ENCODE measurements at places on chromosomes 5 and 9. TPM values are rescaled to one million over a fixed set of nuclear protein-coding genes. Genes with fewer than 3 reads are reported as not detected.

DNA sequence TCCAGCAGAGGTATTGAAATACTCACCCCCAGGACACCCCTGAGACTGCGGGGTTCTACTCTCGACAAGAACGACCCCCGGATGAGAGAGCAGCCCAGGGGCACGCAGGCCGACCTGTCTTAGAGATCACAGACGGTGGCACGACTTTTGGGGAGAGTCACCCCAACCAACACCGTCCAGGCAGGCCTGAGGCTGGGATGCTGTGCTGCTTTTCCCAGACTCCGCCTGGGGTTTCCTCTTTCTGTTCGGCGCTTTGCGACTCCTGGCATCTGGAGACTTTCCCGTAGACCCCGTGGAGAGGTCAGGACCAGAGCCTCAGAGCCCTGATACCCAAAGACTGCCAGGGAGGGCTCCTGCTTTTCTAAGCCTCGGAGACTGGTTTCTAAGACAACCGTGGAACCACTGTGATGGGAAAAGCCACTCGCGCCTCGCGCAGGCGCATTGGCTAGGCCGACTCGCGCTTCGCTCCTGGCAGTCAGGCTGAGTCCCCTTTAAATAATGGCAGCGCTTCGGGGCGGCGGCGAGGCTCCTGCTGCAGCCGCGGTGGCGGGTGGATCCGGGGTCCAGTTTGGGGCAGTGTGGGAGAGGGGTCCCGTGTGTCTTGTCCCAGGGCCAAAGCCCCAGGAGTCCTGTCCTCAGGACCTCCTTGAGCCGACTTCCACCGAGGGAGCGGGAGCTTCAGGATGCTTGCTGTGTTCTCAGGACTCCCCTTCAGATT is 484.0 kb downstream of the SPATA31A7 start:
- H3K36me3 ChIP-seq: peaks cover 6% of the 10 kb centered on the region
- H3K4me3 ChIP-seq: no peak overlapping the region
- H3K27ac ChIP-seq: no peak overlapping the region

DNA sequence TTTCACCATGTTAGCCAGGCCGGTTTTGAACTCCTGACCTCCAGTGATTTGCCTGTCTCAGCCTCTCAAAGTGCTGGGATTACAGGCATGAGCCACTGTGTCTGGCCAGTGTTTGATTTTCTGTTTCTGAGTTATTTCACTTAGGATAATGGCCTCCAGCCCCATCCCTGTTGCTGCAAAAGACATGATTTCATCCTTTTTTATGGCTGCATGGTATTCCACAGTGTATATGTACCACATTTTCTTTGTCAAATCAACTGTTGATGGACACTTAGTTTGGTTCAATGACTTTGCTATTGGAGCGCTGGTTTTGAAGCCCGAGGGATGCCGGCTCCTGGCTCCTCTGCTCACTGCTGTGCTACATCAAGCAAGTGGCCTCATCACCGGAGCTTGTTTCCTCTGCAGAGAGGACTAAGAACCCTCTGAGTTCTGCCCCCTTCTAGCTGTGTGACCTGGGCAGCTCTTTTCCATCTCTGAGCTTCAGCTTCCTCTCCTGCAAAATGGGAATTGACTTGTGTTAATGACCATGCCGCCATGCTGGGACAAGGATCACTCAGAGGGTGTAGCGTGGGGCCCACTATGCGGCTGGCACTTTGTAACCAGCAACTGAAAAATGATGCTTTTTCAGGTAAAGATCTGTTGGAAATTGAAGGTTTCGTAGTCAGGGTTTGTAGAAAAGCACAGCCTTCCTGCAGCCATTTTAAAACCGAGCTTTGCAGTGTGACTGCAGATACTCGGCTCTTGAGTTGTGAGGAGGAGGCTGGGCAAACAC is 4.6 kb upstream of the NEURL1B start:
- peaks cover 17% of the 10 kb centered on the region for H3K27me3 ChIP-seq
- no peaks in the 10 kb centered on the region for H3K4me1 ChIP-seq
- no peaks in the 10 kb centered on the region for H3K36me3 ChIP-seq
- no peak overlapping the region for H3K4me3 ChIP-seq

GRCh38 chr9:129643706-129644105 is 1.8 kb upstream of the ASB6 start:
- H3K36me3 ChIP-seq: no peaks in the 10 kb centered on the region
- no peaks in the 10 kb centered on the region for H3K27me3 ChIP-seq
- no peak overlapping the region for H3K4me3 ChIP-seq

- H3K4me1 ChIP-seq: peaks cover 13% of the 10 kb centered on the region
- peak overlapping the region; percentile 38 for H3K27ac ChIP-seq
- no peaks in the 10 kb centered on the region for H3K36me3 ChIP-seq
- peak; percentile 34 for DNase-seq
- peaks cover 38% of the 10 kb centered on the region for H3K27me3 ChIP-seq
- H3K4me3 ChIP-seq: peak overlapping the region; percentile 67
These were observed 76.6 kb upstream of the TBCA start for GRCh38 chr5:77852514-77853352.

DNA sequence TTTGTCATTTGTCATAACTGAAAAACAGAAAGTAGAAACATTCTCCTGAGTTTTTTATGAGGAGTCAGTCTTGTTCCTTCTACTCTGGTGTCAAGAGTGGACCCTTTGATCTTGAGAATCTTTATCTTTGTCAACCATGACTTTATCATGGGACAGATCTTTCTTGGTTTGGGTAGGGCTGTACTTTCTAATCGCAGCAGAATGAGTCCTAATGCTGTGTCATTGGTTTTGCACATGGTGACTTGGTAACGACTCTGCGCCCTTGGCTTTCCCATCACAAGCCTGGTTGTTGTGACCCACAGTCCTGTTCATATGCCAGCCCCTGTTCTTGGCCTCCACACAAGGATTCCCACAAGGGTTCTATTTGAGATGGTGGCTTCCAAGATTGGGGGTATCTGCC is 45.6 kb downstream of the AOPEP start:
- H3K27ac ChIP-seq: no peak overlapping the region
- H3K4me3 ChIP-seq: no peak overlapping the region
- peaks cover 18% of the 10 kb centered on the region for H3K4me1 ChIP-seq

GRCh38 chr5:99587983-99588382 is 659.2 kb upstream of the CHD1 start:
- no peak for DNase-seq
- H3K36me3 ChIP-seq: no peaks in the 10 kb centered on the region
- H3K4me3 ChIP-seq: no peak overlapping the region
- H3K27me3 ChIP-seq: no peaks in the 10 kb centered on the region
- H3K4me1 ChIP-seq: no peaks in the 10 kb centered on the region

GRCh38 chr5:87136733-87137132 is 130.9 kb upstream of the RASA1 start:
- DNase-seq: no peak
- H3K4me3 ChIP-seq: no peak overlapping the region
- H3K27ac ChIP-seq: no peak overlapping the region
- H3K36me3 ChIP-seq: no peaks in the 10 kb centered on the region

GRCh38 chr5:54325610-54326311 is 15.4 kb upstream of the ARL15 start:
- no peak for DNase-seq
- H3K36me3 ChIP-seq: no peaks in the 10 kb centered on the region
- no peaks in the 10 kb centered on the region for H3K4me1 ChIP-seq
- H3K4me3 ChIP-seq: no peak overlapping the region
- H3K27ac ChIP-seq: no peak overlapping the region

- no peak for DNase-seq
- peaks cover 60% of the 10 kb centered on the region for H3K36me3 ChIP-seq
- H3K4me1 ChIP-seq: peaks cover 36% of the 10 kb centered on the region
- H3K27me3 ChIP-seq: no peaks in the 10 kb centered on the region
- no peak overlapping the region for H3K27ac ChIP-seq
These were observed 7.6 kb downstream of the TENT2 start for GRCh38 chr5:79619854-79620253.

DNA sequence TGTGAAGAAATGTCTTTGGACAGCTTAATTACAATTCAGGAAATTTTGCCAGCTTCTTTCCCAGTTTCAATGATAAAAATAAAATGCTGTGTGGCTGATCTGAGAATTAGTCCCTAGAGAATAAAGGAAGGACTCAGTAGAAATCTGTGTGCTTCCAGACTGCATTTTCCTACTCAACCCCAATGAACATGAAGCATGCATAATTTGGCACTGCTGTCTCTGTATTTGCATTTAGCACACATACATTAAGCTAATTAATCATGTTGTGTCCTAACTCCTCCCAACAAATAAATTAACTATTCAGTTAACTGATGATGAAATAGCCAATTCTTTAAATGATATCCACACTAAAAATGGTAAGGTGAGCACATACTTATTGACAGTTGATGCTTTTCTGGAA is 380.0 kb upstream of the RORB start:
- H3K27me3 ChIP-seq: no peaks in the 10 kb centered on the region
- no peaks in the 10 kb centered on the region for H3K36me3 ChIP-seq
- no peak overlapping the region for H3K4me3 ChIP-seq
- H3K4me1 ChIP-seq: no peaks in the 10 kb centered on the region
- no peak for DNase-seq
- H3K27ac ChIP-seq: no peak overlapping the region

- no peaks in the 10 kb centered on the region for H3K36me3 ChIP-seq
- H3K4me3 ChIP-seq: no peak overlapping the region
- H3K27ac ChIP-seq: no peak overlapping the region
These were observed 22.2 kb upstream of the PAX5 start for GRCh38 chr9:37056046-37056920.

DNA sequence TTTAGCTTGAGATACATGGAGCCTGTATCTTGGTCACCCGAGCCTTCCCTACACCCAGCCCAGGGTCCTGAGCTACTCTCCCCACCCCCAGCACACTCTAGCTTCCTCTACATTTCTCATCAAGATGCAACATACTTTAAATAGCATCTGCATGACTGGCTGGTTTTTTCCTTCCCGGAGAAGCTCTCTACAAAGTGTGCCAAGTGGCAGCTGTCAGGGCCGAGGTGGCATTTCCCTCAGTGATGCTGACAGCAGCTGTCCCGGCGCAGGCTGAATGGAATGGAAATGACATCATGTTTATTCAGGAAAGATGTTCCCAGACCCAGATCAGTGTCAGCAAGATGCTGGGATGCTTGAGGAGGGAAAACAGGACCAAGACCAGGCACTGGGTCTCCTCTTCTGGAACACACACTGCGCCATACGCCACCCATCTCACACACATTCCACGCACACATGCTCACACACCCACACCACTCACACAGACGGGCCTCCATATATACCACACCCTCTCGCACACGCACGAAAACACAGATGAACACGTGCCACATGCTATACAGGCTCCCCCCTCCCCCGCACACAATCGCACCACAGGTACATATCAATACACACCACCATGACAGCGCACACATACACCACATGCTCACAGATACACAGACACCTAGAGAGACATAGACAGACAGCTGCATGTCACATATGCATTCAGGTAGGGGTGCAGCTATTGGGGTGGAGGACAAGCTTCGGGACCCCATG is 67.8 kb downstream of the LHX2 start:
- no peaks in the 10 kb centered on the region for H3K36me3 ChIP-seq
- H3K4me1 ChIP-seq: no peaks in the 10 kb centered on the region
- no peak for DNase-seq
- H3K27ac ChIP-seq: no peak overlapping the region

DNA sequence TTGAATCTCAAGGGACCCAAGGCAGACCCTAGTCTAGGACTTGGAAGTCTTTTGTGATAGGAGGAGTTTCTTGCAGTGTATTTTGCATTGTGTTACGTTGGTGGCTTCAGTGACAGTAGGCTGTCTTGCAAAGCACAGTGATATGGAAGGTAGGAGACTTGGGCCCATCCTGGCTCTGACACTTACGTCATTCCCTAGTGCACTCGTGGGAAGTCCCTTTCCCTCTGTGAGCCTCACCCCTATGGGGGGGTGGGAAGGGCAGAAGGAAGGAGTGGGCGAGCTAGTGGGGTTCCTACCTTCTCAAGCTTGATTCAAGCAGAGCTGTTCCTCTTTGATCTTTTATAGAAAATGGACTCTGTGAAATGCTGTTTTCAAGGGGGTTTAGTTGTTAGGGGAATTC is 9.2 kb upstream of the TEX53 start:
- H3K4me3 ChIP-seq: no peak overlapping the region
- no peaks in the 10 kb centered on the region for H3K36me3 ChIP-seq
- H3K27me3 ChIP-seq: peaks cover 7% of the 10 kb centered on the region
- H3K4me1 ChIP-seq: peaks cover 11% of the 10 kb centered on the region

DNA sequence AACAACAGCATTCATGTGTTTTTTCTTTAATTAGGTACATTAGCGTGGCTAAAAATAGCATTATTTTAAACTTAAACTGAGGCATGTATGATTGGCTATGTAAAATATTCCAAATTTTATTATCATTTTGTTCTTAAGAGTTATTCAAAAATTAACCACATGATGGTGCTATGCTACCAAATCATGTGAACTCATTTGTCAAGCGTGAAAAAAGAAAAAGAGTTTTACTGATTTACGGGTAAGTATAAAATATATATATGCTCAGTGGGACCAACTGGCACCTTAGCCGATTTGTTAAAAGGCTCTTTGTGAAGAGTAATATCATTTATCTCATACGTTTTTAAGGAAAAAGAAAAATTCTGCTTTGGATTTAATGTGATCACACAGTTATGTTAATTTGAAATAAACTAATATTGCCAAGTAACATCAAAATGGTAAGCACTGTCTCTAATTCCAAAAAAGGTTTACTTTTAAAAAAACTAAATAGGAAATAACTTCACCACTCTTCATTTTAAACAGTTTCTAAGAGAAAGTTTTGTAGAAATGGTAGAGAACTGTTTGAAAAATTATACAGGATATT is 1042.3 kb downstream of the CDH12 start:
- H3K27ac ChIP-seq: no peak overlapping the region
- DNase-seq: no peak
- H3K4me3 ChIP-seq: no peak overlapping the region
- no peaks in the 10 kb centered on the region for H3K27me3 ChIP-seq
- no peaks in the 10 kb centered on the region for H3K36me3 ChIP-seq

DNA sequence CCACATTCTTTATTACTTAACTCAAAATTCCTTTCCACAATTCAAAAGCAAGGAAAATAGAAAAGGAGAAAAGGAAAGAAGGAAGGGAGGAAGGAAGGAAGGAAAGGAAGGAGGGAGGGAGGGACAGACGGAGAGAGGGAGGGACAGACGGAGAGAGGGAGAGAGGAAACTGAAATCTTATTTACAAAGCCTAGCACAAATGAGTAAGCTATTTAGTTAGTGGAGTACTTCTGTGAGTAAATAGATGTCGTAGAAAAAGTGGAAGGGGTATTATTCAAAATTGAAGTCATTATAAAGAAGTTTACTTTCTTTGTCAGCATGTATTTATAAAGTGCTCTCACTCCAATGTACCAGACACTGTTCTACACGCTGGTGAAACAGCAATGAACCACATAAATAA is 177.9 kb downstream of the CETN3 start:
- no peaks in the 10 kb centered on the region for H3K4me1 ChIP-seq
- H3K27ac ChIP-seq: no peak overlapping the region
- no peaks in the 10 kb centered on the region for H3K36me3 ChIP-seq

FGD3 gene
- 47.7 TPM for total RNA-seq
